NCI-H2029 treated with DMSO at 0.1 percent for 48 hours (cell line): ENCODE measurements at places on chromosomes 2 and 18.

DNA sequence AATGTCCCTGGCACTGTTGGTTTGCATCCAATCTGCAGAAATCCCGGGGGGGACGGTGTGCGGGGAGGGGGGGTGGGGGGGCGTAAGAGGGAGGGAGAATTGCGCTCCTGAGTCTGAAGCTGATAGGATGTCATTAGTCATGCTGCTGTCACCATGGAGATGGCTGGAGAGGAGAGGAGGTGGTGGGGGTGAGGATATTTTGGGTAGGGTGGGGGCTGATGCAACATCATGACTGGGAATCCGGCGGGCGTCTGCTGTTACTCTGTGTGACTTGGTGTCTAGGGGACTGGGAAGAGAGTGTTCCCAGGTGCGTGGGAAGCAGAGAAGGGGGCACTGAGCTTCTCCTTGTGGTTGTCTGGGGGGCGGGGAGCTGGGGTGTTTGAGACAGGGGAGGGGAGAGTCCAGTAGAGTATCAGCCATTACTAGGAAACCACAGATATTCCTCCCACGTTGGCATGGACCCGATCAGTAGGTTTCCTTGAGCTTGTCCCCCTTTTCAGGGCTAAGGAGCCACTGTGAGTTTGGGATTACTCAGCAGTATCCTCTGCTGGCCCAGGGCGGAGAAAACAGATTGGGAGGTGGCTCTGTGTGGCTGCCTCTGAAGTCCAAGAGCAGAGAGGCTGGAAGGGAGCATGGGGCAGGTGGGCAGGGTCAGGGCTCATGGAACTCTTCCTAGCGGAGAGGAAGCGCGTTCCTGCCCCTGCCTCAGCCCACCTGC, 18.9 kb downstream of the TET3 start:
- DNase-seq = no peak

- DNase-seq = no peak
Observed at GRCh38 chr18:79944746-79945117, 6.7 kb downstream of the SLC66A2 start.

DNA sequence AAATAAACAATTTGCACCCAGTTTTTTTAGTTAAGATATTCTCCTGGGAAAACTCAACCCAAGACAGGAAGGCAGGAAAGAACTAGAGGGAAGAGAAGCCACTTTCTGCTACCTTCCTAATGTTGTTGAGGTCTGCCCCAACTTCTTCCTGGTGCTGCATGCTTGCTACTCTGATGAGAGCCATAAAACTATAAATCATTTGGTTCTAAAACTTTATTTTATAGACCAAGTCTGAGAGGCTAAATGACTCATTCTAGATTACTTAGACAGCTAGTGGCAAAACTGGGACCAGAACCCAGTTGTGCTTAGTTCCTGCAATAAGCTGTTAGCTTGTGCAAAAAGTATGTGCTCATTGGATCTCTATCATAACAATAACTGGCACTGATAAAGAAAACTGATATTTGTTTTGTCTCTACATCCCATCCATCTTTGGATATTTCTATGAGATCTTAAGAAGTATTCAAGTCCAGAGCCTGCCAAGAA, 344.9 kb upstream of the SLC14A2 start:
- DNase-seq = no peak

DNA sequence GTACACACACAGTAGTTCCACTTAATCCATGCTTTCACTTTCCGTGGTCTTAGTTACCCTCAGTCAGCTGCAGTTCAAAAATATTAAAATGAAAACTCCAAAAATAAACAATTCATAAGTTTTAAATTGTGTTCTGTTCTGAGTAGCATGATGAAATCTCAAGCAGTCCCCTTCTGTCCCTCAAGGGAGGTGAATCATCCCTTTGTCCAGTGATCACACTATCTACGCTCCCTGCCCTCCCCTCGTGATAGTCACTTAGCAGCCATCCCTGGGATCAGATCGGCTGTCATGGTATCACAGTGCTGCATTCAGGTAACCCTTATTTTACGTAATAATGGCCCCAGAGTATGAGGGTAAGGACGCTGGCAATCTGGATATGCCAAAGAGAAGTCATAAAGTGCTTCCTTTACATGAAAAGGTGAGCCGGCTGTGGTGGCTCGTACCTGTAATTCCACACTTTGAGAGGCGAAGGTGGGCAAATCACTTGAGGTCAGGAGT, 5.8 kb upstream of the RTN4 start:
- no peak for DNase-seq

DNA sequence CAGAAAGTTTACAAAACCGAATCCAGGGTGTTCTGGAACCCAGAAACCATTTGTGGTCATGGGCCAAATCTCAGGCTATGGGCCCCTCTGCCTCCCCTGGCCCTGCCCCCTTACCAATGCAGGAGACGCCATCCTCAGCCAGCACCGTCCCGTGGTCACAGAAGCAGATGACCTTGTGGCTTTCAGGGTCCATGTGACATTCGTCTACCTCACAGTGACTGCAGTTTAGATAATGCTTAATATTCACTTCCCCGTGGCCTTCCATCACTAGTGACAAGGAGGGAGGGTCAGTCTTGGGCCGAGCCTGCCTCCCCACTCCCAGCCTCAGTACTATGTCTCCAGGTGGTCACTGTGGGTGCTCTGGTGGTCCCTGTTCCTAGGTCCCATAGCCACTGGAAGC, 111.6 kb downstream of the CLIP4 start:
- no peak for DNase-seq

DNA sequence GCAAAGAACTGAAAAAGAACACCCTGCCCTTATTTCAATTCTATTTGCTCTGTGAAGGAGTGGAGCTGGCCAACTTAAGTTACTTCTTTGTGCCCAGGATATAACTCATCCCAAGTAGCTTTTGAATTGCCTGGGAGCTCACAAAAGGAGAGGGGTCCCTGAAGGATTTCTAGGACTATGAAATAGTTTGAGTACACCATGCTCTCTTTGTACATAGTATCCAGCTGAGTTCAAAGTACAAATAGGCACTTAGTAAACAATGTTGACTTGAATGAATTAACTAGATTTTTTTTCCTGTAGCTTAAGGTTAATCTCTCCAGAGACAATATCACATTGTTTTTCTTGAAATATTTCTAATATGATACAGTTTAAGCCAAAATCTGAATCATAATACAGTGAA, 47.7 kb downstream of the ZC3H15 start:
- no peak for DNase-seq

- DNase-seq = no peak
Observed at GRCh38 chr2:111657351-111657975, 226.5 kb downstream of the ANAPC1 start.

DNA sequence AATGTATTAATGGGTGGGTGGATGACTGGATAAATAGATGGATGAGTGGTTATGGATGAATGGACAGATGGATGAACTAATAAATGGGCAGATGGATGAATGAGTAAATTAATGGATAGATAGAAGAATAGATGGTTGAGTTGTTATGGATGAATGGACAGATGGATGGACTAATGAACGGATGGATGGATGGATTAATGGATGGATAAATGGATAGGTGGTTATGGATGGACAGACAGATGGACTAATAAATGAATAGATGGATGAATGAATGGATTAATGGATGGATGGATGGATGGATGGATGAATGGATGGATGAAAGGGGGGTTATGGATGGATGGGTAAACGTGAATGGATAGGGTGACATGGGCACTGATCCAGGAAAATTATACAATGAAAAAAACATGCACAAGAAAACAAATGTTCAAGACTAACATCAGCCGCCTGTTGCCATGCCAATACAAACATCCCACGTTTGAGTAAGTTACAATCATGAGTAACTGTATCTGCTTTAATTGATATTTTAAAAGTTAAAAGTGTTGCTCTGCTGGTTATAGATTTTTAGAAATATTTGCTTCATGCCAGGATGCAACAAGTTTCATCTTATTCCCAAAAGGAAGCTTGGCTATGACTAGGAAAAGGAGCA, 20.8 kb downstream of the PXDN start:
- DNase-seq = no peak

DNA sequence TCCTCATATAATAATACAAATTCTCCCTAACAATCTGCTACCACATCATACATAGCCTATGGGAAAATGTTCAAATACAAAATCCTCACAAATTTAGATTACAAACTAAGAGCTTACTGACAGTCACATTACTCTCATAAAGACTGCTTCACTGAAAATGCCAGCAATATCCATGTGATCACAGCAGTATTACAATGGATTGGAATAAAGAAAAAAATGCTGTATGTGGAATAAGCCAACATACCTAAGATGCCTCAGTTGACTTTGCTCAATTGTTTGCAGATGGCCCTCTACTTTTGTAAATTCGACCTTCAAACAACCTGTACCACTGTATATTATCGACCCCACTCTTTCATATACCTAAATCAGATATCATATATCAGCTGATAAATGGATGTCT, 88.7 kb downstream of the DYM start:
- no peak for DNase-seq

- no peak for DNase-seq
Observed at GRCh38 chr2:202064171-202064880, 8.7 kb upstream of the KIAA2012 start.

DNA sequence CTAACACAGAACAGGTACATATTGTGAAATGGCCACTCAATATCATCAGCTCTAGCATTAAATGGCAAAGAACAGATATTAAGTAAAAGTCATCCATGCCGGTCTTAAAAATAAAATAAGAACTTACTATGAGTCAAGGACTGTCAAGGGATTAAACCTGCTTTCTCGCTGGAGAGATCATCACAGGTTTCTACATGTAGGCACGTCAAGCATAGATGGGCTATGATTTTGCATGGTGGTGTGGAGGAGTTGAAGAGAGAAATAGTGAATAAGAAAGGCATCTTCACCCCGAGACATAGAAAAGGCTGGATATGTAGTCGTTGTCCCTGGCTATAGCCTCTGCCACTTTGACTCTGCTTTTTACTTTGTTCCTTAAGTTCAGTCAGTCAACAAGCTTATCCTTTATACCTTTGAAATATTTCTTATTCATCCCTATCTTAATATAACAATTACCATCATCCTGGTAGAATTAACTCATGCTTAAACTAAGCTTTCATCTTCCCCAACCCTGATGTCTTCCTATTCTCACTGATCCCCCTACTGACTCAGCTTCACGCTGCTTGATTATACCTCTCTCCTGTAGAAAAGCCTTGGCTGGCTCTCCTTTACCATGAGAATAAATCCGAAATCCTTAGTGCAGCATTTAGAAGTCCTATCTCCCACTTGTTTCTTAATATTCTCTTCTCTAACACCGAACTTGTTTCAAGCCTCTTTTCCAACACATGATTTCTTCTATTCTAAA, 42.5 kb downstream of the DSC3 start:
- no peak for DNase-seq
